Bladder microvascular endothelial cell (primary cell): ENCODE measurements at places on chromosomes 12 and 14. TPM values are rescaled to one million over a fixed set of nuclear protein-coding genes. Genes with fewer than 3 reads are reported as not detected.

SLC17A8 gene
- total RNA-seq, result not detected in 2 replicates

TCL1B gene
- not detected in 2 replicates for total RNA-seq

MYO1H gene
- total RNA-seq, result not detected in 2 replicates

CMTM5 gene
- total RNA-seq, result not detected in 2 replicates

TAS2R8 gene
- not detected in 2 replicates for total RNA-seq

BMP4 gene
- total RNA-seq, result 33.8 and 138 TPM in 2 replicates

TTC5 gene
- 15.1 and 38.6 TPM in 2 replicates for total RNA-seq

ALKBH1 gene
- total RNA-seq, result 7.0 and 8.9 TPM in 2 replicates

SLCO1B1 gene
- total RNA-seq, result not detected in 2 replicates

HOXC12 gene
- total RNA-seq, result not detected in 2 replicates

TEX52 gene
- not detected in 2 replicates for total RNA-seq

MDM2 gene
- total RNA-seq, result 213 and 415 TPM in 2 replicates

CCDC175 gene
- total RNA-seq, result not detected in 2 replicates

EMP1 gene
- 95.0 and 195 TPM in 2 replicates for total RNA-seq

C12orf76 gene
- total RNA-seq, result 9.4 and 20.3 TPM in 2 replicates

SIX6 gene
- total RNA-seq, result not detected in 2 replicates

PXMP2 gene
- 20.2 and 26.1 TPM in 2 replicates for total RNA-seq
